Activated naive CD8-positive, alpha-beta T cell treated with anti-CD3 and anti-CD28 coated beads, Interleukin-2, amount 50 U/mL, for 24 hours (primary cell): ENCODE measurements at places on chromosomes 2 and 18.

GRCh38 chr18:26869640-26870039 is 4.1 kb upstream of the AQP4 start:
- DNase-seq = no peak
- no peak overlapping the region for H3K27ac ChIP-seq
- H3K4me3 ChIP-seq = no peak overlapping the region
- H3K36me3 ChIP-seq = no peaks in the 10 kb centered on the region

GRCh38 chr2:105330681-105331375 is 1.3 kb upstream of the TGFBRAP1 start:
- no peaks in the 10 kb centered on the region for H3K27me3 ChIP-seq
- peaks cover 10% of the 10 kb centered on the region for H3K36me3 ChIP-seq
- peak overlapping the region; percentile 92 for H3K27ac ChIP-seq
- H3K4me3 ChIP-seq = peak overlapping the region; percentile 83

- H3K4me1 ChIP-seq = peaks cover 58% of the 10 kb centered on the region
- H3K36me3 ChIP-seq = no peaks in the 10 kb centered on the region
- no peaks in the 10 kb centered on the region for H3K27me3 ChIP-seq
- peak overlapping the region; percentile 37 for H3K4me3 ChIP-seq
- peak overlapping the region; percentile 64 for H3K27ac ChIP-seq
These were observed 49.5 kb downstream of the IKZF2 start for GRCh38 chr2:213101692-213102460.

- peaks cover 90% of the 10 kb centered on the region for H3K4me1 ChIP-seq
- no peak overlapping the region for H3K4me3 ChIP-seq
These were observed 6.5 kb upstream of the DUSP2 start for GRCh38 chr2:96151595-96152303.

DNA sequence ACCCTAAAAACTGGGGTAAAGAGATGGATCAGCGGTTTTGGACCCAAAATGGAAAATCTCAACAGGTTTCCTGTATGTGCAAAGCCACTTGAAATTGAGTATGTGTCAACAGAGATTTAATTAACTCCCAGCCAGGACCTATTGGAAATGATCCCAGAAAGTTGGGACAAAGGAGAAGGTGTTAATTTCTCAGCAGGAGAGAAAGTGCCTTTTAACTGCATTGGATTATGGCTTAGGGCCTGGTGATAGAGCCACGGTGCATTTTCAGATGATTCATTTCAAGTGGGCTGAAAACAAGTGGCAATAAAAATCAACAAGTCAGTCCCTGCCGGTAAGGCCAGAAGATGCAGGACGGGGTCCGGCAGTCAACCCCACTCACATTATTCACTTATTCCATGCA is 80.2 kb upstream of the BCL11A start:
- no peak overlapping the region for H3K4me3 ChIP-seq
- H3K4me1 ChIP-seq = no peaks in the 10 kb centered on the region

DNA sequence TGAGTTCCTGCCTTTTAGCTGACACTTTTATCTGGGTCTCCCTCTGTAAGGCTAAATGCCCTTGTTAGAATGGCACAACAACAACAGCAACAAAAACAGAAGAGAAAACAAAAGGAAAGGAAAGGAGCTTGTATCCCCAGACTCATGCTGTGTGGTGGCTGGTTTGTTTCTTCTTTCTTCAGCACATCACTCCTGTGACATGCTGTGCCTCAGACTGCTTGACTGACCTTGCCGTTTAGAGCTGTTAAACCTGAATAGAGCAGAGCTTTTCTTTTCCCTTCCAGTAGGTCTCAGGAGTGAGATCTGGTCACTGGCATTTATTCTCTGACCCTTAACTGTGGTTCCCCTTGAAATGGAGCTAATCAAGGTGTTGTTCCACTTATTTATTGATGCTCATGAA is 18.9 kb downstream of the GALNT13 start:
- H3K27ac ChIP-seq = no peak overlapping the region
- H3K27me3 ChIP-seq = no peaks in the 10 kb centered on the region
- no peaks in the 10 kb centered on the region for H3K4me1 ChIP-seq

- no peak overlapping the region for H3K27ac ChIP-seq
- peaks cover 2% of the 10 kb centered on the region for H3K27me3 ChIP-seq
- no peaks in the 10 kb centered on the region for H3K36me3 ChIP-seq
- no peak for DNase-seq
- H3K4me3 ChIP-seq = no peak overlapping the region
- peaks cover 22% of the 10 kb centered on the region for H3K4me1 ChIP-seq
These were observed 242.6 kb upstream of the FBXO11 start for GRCh38 chr2:48148841-48149430.

DNA sequence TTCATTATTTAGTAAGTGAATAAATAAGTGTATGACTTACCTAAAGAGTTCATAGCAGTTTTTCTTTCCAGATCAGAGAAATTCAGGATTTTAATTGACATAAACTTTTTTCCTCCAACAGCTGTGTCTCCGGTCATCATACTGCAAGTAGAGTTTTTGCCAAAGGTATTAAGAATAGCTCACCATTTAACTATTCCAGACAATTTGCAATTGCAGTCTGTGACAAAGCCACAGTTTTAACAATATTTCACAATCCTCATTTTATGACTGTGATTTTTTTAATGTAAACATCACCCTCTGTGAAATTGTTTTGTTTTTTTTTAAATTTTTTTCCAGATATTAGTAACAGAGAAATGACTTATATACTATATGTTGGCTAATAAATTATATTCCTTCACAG is 199.1 kb downstream of the TRIB2 start:
- no peak for DNase-seq
- H3K36me3 ChIP-seq = no peaks in the 10 kb centered on the region
- no peaks in the 10 kb centered on the region for H3K4me1 ChIP-seq
- H3K27ac ChIP-seq = no peak overlapping the region
- H3K27me3 ChIP-seq = peaks cover 12% of the 10 kb centered on the region

GRCh38 chr2:169877398-169877797 is 50.1 kb downstream of the UBR3 start:
- DNase-seq = no peak
- no peak overlapping the region for H3K4me3 ChIP-seq
- peaks cover 12% of the 10 kb centered on the region for H3K36me3 ChIP-seq
- H3K4me1 ChIP-seq = no peaks in the 10 kb centered on the region
- no peak overlapping the region for H3K27ac ChIP-seq

DNA sequence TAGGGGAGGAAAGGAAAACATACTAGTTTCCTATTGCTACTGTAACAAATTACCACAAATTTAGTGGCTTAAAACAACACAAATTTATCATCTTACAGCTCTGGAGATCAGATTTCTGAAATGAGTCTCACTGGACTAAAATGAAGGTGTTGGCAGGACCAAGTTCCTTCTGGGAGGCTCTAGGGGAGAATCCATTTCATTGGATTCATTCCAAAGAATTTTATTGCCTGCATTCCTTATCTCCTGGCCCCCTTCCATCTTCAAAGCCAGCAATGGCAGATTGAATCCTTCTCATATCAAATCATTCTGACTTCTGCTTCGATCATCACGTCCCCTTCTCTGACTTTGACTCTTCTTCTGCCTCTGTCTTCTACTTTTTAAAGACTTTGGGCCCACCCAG is 250.9 kb downstream of the IRS1 start:
- H3K4me3 ChIP-seq = no peak overlapping the region
- H3K4me1 ChIP-seq = no peaks in the 10 kb centered on the region
- no peaks in the 10 kb centered on the region for H3K36me3 ChIP-seq
- no peak overlapping the region for H3K27ac ChIP-seq
- DNase-seq = no peak

- H3K36me3 ChIP-seq = no peaks in the 10 kb centered on the region
- no peak overlapping the region for H3K27ac ChIP-seq
- no peak for DNase-seq
- no peaks in the 10 kb centered on the region for H3K4me1 ChIP-seq
These were observed 202.3 kb downstream of the MYCN start for GRCh38 chr2:16142383-16143361.

DNA sequence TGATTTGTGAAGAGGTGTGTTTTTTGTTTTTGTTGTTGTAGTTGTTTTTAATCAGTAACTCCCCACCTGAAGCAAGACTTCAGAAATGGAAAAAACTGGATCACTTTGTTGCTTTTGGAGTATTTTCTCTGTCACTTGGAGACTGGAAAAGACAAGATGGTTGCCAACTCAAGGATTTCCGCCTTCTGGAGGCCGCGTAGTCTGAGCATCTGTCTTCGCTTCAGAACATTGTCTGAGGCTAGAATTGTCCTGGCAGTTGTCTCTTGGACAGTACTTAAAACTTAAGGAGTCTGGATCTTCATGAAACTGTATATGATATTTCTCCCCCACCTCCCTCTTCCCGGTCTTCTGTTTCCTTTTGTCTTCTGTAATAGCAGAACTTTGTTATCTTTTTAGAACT is 67.7 kb downstream of the ARHGAP28 start:
- H3K27ac ChIP-seq = no peak overlapping the region
- no peaks in the 10 kb centered on the region for H3K27me3 ChIP-seq
- H3K4me1 ChIP-seq = no peaks in the 10 kb centered on the region
- no peak for DNase-seq
- H3K4me3 ChIP-seq = no peak overlapping the region

DNA sequence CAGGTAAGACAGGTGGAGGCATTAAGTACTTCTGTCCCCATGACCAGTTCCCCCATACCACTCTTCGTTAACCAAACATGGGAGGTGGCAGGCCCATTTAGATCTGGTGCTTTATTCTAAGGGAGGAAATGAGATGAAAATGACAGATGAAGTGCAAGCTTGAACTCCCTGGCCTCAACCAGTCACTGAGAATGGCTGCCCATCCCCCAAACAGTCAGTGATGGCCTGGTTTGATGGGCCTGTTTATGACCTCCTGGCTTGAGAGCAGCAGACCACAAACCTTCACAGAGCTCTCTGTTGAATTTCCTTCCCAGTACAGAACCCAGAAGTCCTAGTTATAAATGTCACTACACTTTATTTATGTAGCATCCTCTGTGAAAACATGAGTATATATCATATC is 31.1 kb downstream of the EPAS1 start:
- DNase-seq = no peak
- no peaks in the 10 kb centered on the region for H3K27me3 ChIP-seq
- H3K36me3 ChIP-seq = no peaks in the 10 kb centered on the region
- no peak overlapping the region for H3K27ac ChIP-seq
- H3K4me3 ChIP-seq = no peak overlapping the region

DNA sequence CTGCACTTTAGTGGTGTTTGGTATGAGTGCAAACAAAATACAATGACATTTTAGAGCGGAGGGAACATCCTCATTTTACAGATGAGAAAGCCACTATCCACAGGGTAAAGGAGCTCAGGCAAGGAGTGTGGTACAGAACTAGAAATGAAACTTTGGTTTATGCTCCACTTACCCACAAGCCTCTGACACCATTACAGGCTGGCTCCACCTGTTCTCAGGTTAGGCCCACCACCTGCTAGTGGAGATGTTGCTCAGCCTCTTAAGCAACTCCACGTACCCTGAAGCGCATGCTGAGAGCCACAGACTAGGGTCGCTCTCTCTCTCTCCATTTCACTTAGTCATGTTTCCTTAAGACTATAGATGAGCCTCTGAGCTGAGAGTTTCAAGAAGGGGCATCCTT is 130.0 kb downstream of the MBD2 start:
- H3K27me3 ChIP-seq = no peaks in the 10 kb centered on the region
- H3K36me3 ChIP-seq = no peaks in the 10 kb centered on the region
- no peaks in the 10 kb centered on the region for H3K4me1 ChIP-seq
- no peak overlapping the region for H3K4me3 ChIP-seq

- H3K4me3 ChIP-seq = peak overlapping the region; percentile 90
- peaks cover 27% of the 10 kb centered on the region for H3K4me1 ChIP-seq
- peak overlapping the region; percentile 94 for H3K27ac ChIP-seq
- H3K36me3 ChIP-seq = peaks cover 3% of the 10 kb centered on the region
- H3K27me3 ChIP-seq = peaks cover 4% of the 10 kb centered on the region
These were observed 722 bp upstream of the C2orf15 start for GRCh38 chr2:99140860-99141109.

GRCh38 chr2:180873219-180873618 is 107.2 kb upstream of the UBE2E3 start:
- no peak overlapping the region for H3K4me3 ChIP-seq
- DNase-seq = no peak
- no peaks in the 10 kb centered on the region for H3K4me1 ChIP-seq

GRCh38 chr2:151111599-151112278 is 149.9 kb downstream of the RBM43 start:
- H3K27ac ChIP-seq = no peak overlapping the region
- no peaks in the 10 kb centered on the region for H3K4me1 ChIP-seq
- no peak overlapping the region for H3K4me3 ChIP-seq

GRCh38 chr2:206937555-206937954 is 1.8 kb upstream of the CPO start:
- peaks cover 4% of the 10 kb centered on the region for H3K27me3 ChIP-seq
- no peaks in the 10 kb centered on the region for H3K4me1 ChIP-seq
- no peaks in the 10 kb centered on the region for H3K36me3 ChIP-seq
- no peak overlapping the region for H3K4me3 ChIP-seq

GRCh38 chr2:59791004-59791618 is 762.3 kb downstream of the BCL11A start:
- no peaks in the 10 kb centered on the region for H3K36me3 ChIP-seq
- DNase-seq = no peak
- no peak overlapping the region for H3K4me3 ChIP-seq
- H3K27ac ChIP-seq = no peak overlapping the region
- no peaks in the 10 kb centered on the region for H3K4me1 ChIP-seq

DNA sequence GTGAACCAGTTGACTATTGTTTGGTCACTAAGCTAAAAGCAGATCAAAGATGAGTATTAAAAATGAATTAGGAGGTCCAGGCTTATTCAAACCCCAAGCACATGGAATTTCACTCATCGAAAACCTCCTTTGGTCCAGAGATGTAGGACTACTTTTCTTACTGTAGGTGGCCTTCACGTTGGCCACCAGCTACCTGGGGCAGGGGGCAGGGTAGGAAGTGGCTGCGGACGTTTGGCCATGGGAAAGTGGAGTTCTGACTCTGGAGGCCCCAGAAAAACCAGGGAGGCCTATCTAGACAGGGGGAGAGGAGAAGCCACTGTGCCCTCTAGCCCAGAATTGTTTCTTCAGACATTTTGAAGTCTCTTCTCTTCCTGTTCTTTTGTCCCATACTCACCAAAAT is 31.8 kb upstream of the CABLES1 start:
- no peak overlapping the region for H3K4me3 ChIP-seq
- peaks cover 4% of the 10 kb centered on the region for H3K4me1 ChIP-seq
- no peaks in the 10 kb centered on the region for H3K27me3 ChIP-seq
- DNase-seq = no peak

- peaks cover 6% of the 10 kb centered on the region for H3K4me1 ChIP-seq
- no peak for DNase-seq
- H3K4me3 ChIP-seq = no peak overlapping the region
- no peaks in the 10 kb centered on the region for H3K27me3 ChIP-seq
- H3K36me3 ChIP-seq = peaks cover 4% of the 10 kb centered on the region
These were observed 50.4 kb downstream of the SLC35F5 start for GRCh38 chr2:113705982-113706523.

GRCh38 chr2:64655873-64656272 is 2.2 kb upstream of the SERTAD2 start:
- peaks cover 80% of the 10 kb centered on the region for H3K4me1 ChIP-seq
- peak overlapping the region; percentile 88 for H3K27ac ChIP-seq
- H3K27me3 ChIP-seq = no peaks in the 10 kb centered on the region
- no peaks in the 10 kb centered on the region for H3K36me3 ChIP-seq
- peak overlapping the region; percentile 78 for H3K4me3 ChIP-seq

- peak; percentile 23 for DNase-seq
- no peak overlapping the region for H3K27ac ChIP-seq
- H3K4me1 ChIP-seq = peaks cover 20% of the 10 kb centered on the region
- H3K27me3 ChIP-seq = peaks cover 22% of the 10 kb centered on the region
- H3K36me3 ChIP-seq = no peaks in the 10 kb centered on the region
These were observed 32.8 kb downstream of the GRHL1 start for GRCh38 chr2:9984217-9984739.
